ENCODE measurements at places on chromosomes 2 and 18.

- no peak for DNase-seq
Measured at GRCh38 chr18:60684843-60685513, 312.4 kb upstream of the MC4R start.

GRCh38 chr18:49562481-49563129 lies 748 bp downstream of the LIPG start:
- DNase-seq = no peak

DNA sequence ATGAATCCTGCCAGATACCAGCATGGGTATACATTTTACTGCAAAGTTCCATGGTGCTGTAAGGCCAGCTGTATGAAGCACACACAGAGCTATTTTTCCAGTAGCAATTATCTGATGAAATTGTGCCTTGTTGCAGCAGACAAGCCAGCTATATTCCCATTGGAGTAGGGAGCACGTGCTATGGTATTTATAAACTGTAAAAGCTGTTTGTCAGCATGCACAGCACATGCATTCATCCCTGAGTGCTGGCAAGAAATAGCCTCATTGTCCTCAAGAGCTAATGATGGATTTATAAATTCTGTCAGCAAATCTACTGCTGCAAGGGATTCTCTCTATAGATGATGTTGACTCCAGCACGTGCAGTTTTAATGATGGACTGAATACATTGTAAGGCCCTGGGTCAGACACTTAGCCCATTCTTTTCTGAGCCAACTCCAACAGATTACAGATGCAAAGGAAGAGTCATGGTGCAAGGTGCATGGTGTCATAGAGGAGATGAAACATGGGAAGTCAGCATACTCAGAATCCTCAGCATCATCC lies 61.7 kb downstream of the KCNS3 start:
- no peak for DNase-seq

GRCh38 chr2:125634662-125635061 lies 1021.3 kb upstream of the GYPC start:
- peak; percentile 17 for DNase-seq

- DNase-seq = no peak
Measured at GRCh38 chr18:77566604-77567003, 317.0 kb downstream of the GALR1 start.

DNA sequence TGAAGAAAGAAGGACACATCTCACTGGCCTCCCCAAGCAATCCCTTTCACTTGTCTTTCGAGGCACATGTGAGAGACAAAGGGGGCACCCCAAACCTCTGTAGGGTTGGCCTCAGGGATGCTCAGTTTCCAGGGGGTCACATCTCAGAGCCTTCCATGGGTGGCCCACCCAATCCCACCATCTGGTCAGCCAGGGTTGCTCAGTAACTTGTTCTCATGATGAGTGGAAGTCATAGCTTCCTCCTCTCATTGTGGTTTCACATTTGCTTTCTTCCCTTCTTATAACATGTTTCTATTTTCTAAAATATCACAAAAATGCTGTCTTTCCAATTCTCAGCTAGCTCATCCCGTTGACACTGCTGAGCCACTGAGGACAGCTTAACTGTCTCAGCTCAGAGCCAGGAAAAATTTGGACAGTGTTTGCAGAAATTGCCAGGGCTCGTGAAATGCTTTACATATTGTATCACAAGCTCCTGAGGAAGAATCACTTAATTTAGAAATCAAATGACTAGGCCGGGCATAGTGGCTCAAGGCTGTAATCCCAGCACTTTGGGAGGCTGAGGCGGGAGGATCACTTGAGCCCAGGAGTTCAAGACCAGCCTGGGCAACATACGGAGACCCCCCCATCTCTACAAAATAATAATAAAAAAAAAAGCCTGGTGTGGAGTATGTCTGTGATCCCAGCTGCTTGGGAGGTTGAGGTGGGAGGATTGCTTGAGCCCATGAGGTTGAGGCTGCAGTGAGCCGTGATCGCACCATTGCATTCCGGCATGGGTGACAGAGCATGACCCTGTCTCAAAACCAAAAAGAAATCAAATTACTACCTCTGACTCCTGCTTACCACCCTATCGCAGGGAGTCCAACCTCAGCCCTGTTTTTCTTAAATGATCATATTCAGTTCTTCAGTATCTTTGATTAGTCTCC lies 129.3 kb downstream of the PRKCE start:
- DNase-seq = no peak

- peak; percentile 33 for DNase-seq
Measured at GRCh38 chr18:79803611-79804051, 5.9 kb downstream of the KCNG2 start.

- DNase-seq = no peak
Measured at GRCh38 chr2:226478109-226478809, 321.4 kb downstream of the IRS1 start.

GRCh38 chr2:140988597-140988996 lies 1142.2 kb downstream of the LRP1B start:
- DNase-seq = no peak

- DNase-seq = no peak
Measured at GRCh38 chr18:23870676-23871380, 143.7 kb upstream of the TTC39C start.

DNA sequence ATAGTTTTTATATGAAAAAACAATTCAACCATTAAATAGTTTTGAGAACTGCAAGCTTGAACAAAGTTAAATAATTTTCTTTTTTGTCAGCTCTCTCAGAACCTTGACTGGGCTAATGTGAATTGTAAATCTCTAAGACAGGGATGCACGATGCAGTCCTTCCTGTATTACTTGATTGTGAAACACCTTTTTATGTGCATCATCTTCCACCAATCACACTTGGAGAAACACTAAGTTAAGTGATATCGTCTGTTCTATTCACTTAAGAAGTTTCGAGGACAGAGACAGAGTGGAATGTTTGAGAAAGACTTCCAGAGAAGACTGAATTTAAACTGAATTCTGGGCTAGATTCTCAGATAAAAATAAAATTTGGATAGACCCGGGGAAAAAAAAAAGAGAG lies 238.2 kb downstream of the MREG start:
- DNase-seq = no peak

- no peak for DNase-seq
Measured at GRCh38 chr18:73679941-73680712, 467.5 kb downstream of the FBXO15 start.

GRCh38 chr2:60717691-60718090 lies 38.4 kb upstream of the PAPOLG start:
- DNase-seq = no peak

DNA sequence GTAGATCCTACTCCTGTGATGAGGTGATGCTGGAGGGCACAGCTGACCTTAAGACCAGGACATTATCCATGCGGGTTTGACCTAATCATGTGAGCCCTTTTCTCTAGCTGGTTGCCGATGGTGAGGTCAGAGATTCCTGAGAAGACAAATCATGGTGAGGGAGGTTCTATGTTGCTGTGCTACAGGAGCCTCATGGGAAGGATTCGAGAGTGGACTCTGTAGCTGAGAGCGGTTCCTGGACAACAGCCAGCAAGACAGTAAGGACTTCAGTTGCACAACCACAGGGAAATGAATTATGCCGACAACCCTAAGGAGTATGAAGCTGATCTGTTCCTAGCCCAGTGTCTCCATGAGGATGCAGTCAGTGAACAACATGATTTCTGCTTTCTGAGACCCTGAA lies 80.4 kb downstream of the EPB41L3 start:
- DNase-seq = no peak

DNA sequence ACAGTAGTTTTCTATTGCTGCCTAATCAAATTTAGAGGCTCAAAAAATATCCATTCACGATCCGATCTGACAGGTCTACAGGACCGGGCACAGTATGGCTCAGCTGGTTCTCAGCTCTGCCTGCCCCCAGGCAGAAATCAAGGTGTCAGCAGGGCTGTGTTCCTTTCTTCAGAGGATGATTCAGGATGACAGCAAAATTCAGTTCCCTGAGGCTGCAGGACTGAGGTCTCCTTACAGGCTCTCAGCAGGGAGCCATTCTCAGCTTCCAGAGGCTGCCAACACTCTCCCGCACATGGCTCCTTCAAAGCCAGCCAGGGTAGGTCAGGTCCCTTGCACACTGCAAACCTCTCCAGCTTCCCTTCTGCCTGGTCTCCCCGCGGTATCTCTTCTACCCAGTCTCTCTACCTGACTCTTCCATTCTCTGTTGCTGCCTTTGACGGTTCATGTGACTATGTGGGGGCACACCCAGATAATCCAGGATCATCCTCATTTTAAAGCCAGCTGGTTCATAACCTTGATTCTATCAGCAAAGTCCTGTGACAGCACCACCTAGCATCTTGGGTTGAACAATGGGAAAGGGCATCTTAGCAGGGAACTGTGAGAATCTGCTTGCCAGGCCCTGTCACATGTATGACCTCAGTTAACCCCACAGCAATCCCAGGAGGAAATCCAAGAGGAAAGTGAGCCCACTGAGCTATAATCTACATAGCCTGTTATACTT lies 50.4 kb downstream of the UXS1 start:
- DNase-seq = peak; percentile 65
